ENCODE measurements at places on chromosomes 1 and 21.

DNA sequence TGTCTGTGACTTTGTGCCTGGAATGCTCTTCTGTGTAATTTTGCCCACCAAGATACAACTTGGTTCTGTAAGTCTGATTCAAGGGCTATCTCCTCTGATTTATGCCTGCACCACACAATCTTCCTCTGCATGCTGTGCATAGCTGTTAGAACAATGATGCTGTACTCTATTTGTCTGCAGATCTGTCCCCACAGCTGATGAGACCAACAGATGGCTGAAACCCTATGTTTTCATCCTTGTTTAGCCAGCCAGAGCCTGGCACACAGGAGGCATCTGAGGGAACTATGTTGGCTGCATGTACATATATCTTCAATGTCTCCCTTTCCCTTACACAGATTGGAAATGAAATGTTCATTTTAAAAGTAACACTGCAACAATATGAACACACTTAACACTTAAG lies 58.0 kb upstream of the ABCA4 start:
- no peak for DNase-seq

GRCh38 chr1:55210990-55211801 lies 4.0 kb downstream of the USP24 start:
- no peak for DNase-seq

DNA sequence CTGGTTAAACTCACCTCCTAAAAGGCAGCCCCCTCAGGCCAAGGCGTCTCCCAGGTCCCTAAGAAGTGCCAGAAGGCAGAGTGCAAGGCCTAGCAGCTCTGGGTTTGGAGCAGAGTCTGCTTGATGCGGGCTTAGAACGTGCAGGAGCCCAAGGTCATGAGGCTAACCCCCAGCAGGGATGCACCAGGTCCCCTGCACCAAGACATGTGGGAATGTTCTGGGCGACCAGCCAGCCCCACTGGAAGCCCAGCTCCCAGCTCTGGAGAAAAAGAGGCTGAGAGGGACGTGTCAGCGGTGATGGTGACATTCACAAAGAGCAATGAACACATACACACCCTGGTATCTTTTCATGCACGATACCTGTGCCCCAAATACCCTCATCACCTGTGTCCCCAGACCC lies 5.1 kb downstream of the LRRN2 start:
- DNase-seq = no peak

GRCh38 chr1:25729045-25729444 lies 70.9 kb upstream of the SELENON start:
- no peak for DNase-seq

GRCh38 chr1:31099293-31100032 lies 33.9 kb upstream of the PUM1 start:
- DNase-seq = no peak

DNA sequence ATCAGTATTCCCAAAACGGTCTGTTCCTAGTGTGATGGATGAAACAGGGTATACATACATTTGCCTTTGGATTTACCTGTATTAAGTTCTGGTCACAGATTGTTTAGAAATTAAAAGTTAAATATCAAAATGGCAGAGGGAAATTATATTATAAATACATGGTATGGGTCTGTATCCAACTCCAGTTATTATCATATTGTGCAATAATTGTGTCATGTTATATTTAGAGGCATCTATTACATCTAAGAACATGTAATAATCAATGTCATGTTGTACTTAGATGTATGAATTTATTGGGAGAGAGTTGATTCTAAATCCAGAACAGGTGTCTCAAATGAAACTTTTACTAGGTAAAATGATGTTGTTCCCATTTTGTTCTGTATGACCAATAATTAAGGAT lies 79.6 kb downstream of the SNX7 start:
- no peak for DNase-seq

DNA sequence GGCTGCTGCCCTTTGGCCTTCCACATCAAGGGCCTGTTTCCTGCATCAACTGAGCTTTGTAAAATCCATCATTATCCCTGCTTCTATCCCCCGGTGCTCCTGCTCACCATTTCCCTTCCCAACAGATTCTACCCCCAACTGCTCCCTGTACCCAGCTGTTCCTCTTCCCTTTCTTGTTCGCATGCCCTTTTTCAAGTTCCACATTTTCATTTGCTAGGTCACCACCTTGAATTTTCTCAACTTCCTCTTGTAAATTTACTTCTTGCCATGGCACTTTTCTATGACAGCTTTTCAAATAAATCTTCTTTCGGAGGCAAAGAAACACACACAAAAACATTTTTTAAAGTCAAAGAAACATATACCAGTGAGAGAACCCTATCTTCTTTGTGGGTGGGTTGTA lies 330.5 kb upstream of the ADGRL2 start:
- no peak for DNase-seq

DNA sequence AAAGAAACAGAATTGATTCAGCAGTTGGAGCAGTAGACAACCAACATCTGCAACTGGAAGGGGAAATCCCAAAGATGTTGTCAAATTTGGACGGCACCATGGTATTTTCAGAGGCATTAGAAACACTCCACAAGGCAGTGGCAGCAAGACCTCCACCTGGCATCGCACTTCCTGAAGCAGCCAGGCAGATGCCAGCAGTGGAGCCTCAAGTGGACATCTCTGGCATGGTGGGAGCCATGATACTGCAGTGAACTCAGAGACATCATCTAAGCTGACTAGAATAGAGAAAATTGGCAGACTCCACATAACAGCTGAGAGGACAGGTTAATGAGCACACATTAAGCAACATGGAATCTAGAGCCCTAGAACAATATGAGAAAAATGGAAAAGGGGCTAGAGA lies 33.9 kb upstream of the RGS8 start:
- DNase-seq = no peak

DNA sequence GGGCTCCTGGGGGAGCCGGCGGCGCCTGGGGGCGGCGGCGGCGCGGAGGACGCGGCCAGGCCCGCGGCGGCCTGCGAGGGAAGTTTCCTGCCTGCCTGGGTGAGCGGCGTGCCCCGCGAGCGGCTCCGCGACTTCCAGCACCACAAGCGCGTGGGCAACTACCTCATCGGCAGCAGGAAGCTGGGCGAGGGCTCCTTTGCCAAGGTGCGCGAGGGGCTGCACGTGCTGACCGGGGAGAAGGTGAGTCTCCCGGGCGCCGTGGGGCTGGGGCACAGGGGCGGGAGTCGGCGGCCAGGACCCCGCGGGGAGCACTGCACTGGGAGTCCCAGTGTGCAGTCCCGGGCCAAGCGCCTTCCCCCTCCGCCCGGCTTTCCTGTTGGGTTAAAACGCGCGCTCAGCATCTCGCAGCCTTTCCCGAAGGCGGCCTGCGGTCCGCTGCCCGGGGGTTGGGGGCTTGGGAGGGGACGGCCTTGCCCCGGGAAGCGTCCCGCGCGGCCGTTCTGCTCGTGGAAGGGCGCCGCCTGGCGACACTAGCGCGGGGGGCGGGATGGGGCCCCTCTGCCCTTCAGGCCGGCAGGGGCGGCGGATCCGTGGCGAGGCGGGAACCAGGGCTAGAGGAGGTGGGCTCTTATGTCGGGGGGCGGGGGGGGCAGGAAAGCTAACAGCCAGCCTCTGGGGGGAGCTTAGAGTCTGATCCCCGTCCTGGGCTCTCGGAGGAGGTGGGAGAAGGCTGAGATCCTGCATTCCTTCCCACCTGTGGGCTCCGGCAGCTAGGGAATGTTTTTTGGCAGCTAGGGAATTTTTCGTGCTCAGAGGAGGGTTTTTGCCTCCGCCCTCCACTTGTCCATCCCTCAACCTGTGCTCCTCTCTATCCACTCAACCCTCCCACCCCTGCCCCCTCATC lies 1.1 kb downstream of the HUNK start:
- no peak for DNase-seq

DNA sequence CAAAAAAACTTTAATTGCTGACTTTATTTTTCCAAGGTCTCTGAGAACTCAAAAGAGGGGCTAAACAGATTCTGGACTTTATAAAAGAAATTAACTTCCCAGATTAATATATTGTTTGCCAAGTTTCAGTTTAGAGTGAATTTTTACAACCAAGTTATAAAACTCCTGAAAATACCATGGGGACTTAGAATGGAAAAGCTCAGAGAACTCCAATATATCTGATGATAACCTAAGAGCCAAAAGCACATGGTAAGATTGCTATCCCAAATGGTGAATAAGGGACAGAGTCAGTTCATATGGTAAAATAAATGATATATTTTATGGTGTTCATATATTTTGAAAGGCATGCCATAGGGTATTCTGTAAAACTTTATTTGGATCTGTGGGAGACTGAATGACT lies 470.9 kb downstream of the TTLL7 start:
- DNase-seq = no peak

GRCh38 chr21:44890338-44890931 lies 16.9 kb upstream of the PTTG1IP start:
- no peak for DNase-seq

- DNase-seq = no peak
These were observed 173.1 kb downstream of the LMO4 start for GRCh38 chr1:87501738-87502137.

- DNase-seq = no peak
These were observed 267.7 kb upstream of the C1orf87 start for GRCh38 chr1:60341274-60341673.

- no peak for DNase-seq
These were observed 54.2 kb downstream of the HIVEP3 start for GRCh38 chr1:41864471-41865040.

DNA sequence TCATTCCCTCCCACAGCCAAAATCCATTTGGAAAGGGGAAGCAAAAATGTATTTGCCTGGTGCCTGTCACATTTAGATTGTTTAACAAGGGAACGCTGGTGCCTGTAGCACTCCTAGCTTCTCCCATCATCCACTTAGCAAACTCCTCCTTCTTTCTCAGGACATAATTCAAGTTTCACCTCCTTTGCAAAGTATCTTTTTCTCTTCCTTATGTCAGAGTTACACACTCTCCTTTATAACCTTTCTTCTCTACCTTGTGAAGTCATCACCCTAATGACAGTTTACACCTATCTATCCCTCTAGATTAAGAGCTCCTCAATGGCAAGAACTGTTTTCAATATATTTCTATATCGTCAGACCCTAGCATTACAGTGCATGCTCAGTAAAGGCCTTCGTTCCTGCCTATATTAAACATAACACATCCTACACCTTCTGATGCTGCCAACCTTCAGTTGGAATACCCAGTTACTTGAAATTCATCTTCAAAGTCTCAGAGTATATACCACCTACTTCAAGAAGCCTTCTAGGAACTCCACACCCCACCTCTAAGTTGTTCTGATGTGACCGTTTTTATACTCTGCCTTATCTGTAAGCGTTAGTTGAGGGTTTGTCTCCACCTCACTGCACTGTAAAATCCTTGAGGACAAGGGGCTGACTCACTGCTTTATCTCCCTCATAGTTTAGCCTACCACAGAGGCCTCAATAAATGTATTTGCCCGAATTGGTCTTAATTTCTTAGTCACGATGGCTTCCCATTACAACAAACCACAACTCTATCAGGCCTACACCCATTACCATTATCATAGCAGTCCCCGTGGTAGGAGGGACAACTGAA lies 1.0 kb upstream of the EPS15 start:
- no peak for DNase-seq

GRCh38 chr21:44626673-44627143 lies at the start of gene KRTAP10-9:
Gene KRTAP10-9 (plus strand): TSS chr21:44627093. CDS start chr21:44627172, 79 bp downstream.
- DNase-seq = no peak

DNA sequence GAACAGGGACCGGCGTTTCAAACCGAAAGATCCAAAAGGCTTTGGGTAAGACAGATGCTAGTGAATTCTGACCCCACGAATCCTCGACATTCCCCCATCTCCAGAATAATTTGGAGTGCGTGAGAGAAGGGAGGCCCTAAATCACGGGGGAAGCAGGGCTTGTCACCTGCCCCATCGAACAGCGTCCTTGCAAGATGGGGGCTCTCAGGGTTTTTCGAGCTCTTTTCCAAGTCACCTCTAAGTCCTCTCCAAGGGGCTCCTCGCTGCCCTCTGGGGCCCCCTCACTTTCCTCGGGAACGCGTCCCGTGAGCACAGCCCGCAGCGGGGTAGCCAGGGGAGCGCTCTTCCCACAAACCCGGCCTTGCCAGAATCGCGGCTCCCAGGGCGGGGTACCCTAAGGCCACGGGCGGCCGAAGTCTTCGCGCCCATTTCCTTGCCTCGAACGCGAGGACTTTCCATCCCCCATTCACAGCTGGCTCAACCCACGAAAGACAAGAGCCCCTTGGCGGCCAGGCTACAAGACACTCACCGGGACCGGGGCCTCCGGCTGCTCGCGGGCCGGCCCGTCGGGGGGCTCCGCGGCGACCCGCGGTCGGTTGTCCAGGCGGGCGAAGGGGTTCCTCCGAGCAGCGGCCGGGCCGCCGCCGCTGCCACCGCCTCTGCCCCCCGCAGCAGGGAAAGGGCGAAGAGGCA lies 546 bp downstream of the DONSON start:
- DNase-seq = no peak

DNA sequence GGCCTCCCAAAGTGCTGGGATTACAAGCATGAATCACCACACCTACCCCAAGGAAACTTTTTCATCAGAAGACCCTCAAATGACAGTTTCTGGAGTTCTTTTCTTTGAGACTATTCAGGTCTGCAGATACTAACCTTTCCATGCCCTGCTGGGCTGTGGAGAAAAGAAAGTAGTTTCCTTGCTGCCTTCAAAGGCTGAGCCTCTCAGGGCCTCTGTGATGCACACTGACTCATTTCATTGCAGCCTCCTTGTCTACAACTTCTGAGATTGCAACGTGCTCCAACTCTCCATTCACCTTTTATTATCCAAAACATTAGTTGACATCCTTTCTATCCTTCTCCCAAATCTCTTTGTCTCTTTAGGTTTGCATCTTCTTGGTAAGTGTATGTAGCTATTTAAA lies 8.8 kb upstream of the SAMSN1 start:
- no peak for DNase-seq

GRCh38 chr1:241048622-241049021 lies 308.4 kb downstream of the RGS7 start:
- DNase-seq = no peak

GRCh38 chr1:86318436-86318835 lies 77.7 kb downstream of the ODF2L start:
- DNase-seq = no peak

GRCh38 chr1:167663002-167663772 lies 33.2 kb downstream of the RCSD1 start:
- DNase-seq = no peak

DNA sequence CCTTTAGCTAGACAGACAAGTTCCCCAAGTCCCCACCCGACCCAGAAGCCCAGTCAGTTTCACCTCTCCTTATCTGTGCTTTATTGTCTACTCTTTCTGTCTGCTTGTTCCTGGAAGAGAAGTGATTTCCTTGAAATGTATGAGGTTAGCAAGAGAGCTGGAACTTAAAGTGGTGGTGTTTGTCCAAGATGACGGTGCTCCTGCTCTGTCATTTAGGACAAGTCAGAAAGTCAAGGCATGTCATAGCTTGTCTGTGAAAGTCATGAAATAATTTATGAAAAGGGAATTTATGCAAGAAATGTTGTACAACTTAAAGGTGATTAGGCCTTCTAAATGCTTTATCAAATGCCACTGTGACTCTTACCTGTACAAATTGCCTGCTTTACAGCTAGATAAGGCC lies 178.1 kb downstream of the PLA2G4A start:
- no peak for DNase-seq

- peak; percentile 47 for DNase-seq
These were observed 801 bp downstream of the TRAF5 start for GRCh38 chr1:211327346-211327921.

All from CD4-positive, alpha-beta memory T cell (primary cell).